ENCODE measurements at places on chromosomes 5 and 9.

DNA sequence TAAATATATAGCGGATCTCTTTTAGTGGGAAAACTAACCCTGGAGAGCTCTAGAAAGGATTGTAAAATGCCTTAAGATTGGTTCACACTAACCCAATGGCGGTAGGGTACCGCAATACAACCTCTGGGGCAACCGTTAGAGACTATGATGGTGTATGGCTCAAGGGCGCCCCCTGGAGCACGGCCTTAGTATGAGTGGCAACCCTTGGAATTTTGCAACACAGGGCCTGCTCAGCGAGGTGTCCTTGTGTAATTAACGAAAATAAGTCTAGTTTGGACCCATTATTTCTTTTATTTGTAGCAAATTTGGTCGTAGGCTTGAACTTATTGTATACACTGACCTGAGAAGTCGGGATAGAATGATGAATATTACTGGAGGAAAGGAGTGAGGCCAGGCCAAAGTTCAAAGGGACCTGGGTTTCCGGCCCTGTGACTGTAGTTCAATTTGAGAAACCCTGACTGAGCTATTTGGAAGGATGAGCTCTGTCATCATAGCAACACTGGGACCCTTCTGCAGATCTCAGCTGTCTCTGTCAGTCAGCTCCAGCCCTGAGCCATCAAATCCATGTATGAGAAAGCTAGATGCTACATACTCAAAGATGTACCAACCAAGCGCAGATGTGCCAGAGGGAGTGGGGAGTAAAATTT, 54.8 kb downstream of the CAMK4 start:
- peak; percentile 41 for DNase-seq

- no peak for DNase-seq
These were observed 572 bp downstream of the GNA14 start for GRCh38 chr9:77647267-77648233.

DNA sequence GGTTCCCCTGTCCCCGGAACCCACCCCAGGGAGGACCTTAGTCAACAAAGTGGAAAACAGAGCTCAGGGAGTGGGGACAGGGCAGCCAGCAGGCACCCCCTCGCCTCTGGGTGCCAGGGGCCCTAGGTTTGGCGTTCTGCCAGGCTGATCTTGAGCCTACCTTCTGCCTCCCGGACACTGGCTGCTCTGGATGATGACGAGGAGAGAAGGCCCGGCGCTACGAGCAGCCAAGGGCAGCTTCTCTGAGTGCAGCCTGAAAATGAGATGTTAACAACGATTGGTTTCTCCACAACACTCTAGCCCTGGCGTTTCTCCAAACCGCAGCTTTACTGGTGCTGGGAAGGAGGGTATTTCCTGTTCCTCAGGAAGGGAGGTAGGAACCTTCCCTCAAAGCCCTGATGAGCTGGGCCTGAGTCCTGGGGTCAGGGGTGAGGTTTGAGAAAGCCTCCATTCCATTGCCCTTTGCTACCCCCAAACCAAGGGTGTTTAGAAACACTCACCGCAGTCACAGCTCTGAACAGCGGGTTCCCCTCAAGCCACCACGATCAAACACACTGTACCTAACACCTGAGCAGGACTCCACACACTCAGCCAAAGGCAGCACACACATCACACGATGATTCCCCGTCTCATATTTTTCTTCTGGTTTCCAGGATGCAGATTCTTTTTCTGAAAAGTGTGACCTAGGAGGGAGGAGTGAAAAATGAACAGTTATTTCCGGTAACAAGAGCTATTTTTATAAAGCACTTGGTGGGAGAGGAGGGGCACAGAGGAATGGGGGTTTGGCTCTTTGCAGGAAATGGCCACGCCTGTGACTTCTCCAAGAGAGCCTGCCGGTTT, at the start of gene STING1:
TSS of gene STING1 (minus strand) at position 709 of the 840 bp plus-strand sequence. CDS start 1,054 bp downstream, outside the sequence.
- DNase-seq, result peak; percentile 35

- no peak for DNase-seq
These were observed 39.3 kb downstream of the SPARC start for GRCh38 chr5:151647320-151647861.

- no peak for DNase-seq
These were observed 372.3 kb downstream of the CDH18 start for GRCh38 chr5:19615661-19616060.

GRCh38 chr9:124676159-124676551, 95.0 kb downstream of the NR6A1 start:
- no peak for DNase-seq

GRCh38 chr5:87229780-87230179, 37.9 kb upstream of the RASA1 start:
- DNase-seq, result no peak

- no peak for DNase-seq
These were observed 63.2 kb downstream of the SYK start for GRCh38 chr9:90864779-90865178.

DNA sequence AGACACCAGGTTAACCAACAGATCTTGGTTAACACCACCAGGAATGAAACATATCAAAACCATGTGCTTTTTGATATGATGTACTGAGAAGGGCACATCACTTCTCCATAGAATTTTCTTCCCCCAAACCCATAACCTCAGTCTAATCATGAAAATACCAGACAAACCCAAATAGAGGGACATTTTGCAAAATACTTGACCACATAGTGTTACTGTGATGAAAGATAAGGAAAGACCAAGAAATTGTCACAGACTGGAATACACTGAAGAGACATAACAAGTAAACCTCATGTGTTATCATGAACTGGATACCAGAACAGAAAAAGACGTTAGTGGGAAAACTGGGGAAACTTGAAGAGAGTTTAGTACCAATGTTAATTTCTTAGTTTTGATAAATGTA, 74.9 kb upstream of the VCAN start:
- DNase-seq, result no peak

DNA sequence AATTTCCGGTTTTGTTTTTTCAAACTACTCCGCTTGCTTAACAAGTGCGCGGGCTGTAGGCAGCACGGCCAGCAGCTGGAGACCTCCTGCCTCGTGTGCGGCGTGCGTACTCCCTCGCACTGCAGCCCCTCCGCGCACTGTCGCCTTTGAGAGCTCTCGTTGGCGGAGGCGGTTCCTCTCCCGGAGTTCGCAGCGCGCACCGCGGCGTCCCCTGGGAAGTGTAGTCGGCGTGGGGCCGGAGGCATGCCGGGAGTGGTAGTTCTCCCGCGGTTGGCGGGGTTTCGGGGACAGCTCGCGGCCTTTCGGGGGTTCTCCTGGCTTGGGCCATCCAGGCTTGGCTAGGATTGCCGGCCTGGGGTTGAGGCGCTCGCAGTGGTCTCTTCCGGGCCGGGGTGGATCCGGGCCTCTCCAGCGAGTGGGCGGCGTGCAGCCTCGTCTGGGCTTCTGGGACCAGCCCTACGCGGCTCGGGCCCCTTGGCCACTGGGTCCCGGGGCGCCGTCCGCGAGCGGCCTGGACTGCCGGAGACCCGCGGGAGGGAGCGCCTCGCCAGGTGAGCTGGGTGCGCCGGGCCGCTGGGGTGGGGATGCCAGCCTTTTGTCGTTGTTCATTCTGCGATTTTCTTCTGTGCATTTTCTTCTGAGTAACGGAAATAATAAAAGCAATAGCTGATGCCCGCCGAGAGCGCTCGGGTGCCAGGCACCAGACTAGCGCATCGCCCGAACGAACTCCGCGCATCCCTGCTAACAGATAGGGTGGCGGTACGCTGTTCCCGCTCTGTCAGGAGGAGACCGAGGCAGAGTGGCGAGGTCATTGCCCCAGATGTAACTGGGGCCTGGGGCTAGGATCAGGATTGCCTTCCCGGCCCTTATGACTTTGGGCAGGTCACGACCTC, at the start of gene ZNF354C:
TSS of gene ZNF354C (plus strand) at position 258 of the 893 bp plus-strand sequence. CDS start 1,696 bp downstream, outside the sequence.
- DNase-seq, result no peak

- no peak for DNase-seq
These were observed 81.1 kb upstream of the ADAMTS19 start for GRCh38 chr5:129378961-129379360.

- no peak for DNase-seq
These were observed 479.1 kb downstream of the BNC2 start for GRCh38 chr9:16391369-16391768.

DNA sequence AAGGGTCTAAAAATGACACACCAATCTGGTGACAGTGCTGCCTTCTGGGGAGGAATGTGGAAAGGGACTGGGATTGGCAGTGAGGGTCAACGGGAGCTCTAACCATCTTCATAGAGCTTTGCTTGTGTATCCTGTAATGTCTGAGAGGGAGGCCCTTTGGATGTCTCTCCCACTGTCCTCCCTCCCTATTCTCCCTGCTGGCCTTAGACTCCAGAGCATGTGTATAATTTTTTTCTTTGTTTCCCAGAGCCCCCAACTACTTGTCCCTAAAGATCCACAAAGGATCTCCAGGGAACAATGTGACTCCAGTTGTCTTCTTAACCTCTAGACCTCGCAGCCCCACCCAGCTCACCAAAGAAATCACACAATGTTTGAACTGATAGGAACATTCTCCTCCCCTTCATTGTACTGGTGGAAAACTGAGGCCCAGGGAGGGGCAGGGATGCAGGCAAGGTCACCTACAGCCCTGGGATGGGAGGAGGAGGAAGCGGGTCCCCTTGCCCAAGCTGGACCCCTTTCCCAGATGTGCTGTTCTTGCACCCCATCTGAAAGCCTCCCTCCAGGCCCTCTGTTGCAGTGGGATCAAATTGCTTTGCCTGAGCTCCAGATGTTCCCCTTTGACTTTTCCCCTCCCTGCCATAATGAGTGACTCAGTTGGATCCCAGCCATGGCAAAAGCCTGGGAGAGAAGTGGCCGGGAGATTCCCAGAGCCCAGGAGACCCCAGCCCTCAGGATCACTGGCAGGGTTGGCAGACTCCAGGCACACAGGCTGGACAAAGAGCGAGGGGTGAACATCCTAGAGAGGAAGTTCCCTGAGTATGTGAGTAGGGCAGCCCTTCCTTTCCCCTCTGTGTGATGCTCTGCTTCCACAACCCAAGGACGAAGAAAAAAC, 21.8 kb downstream of the SPARC start:
- no peak for DNase-seq

GRCh38 chr5:101035425-101035824, 132.3 kb upstream of the ST8SIA4 start:
- no peak for DNase-seq

DNA sequence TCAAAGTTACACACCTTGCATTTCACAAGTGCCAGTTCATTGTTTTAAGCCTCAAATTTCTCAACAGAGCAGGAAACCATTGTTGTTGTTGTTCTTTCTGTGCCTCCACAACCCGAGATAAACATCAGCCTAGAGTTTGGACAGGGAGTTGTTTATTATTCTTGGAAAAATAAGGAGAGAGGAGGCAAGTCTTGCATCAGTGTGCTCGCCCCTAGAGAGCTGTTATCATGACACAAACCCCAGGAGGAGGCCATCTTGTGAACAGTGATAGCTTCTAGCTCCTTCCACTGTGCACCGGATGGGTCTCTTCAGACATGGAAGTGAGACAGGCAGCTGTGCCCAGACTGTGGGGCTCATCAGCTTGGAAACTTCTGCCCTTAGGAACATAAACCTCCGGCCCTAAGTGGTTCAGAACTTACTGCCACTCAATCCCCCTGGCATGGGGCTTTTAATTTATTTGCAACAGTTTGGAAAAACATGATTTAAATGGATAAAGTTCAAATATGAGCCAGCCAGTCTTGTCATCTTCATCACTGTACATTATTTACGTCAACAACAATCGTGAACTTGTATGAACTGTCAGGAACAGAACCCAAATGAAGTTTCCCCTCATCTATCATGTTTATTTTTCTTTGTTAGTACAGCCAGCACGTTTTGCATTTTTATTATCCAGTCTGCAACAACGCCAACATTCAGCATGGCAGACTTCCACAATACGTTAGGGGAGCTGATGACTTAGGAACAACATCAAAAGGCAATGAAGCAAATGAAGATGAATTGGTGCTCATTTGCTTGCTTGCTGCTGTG, 181.7 kb upstream of the S1PR3 start:
- no peak for DNase-seq

DNA sequence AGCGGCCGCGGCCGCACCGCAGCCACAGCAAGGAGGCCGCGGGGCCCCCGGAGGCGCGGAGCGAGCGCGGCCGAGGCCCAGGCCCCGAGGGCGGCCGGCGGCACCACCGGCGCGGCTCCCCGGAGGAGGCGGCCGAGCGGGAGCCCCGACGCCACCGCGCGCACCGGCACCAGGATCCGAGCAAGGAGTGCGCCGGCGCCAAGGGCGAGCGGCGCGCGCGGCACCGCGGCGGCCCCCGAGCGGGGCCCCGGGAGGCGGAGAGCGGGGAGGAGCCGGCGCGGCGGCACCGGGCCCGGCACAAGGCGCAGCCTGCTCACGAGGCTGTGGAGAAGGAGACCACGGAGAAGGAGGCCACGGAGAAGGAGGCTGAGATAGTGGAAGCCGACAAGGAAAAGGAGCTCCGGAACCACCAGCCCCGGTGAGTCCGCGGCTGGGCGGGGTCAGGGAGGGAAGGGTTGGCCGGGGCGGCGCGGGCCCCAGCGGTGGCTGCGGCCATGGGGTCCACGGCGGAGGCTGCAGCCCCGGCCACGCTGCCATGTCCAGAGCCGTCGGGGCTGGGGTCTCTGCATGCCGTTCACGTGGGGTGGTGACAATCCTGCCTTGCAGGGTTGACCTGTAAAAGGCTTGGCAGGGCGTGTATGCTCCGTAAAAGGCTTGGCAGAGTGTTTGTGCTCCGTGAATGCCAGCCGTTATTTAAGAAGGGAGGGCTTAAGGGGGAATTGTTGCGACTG, 146.0 kb downstream of the CACNA1B start:
- no peak for DNase-seq

- DNase-seq, result no peak
These were observed 45.0 kb upstream of the UBAC1 start for GRCh38 chr9:136006169-136006568.

GRCh38 chr9:91177661-91178280, 183.9 kb downstream of the AUH start:
- DNase-seq, result no peak

GRCh38 chr5:136080113-136080482, 51.3 kb downstream of the TGFBI start:
- DNase-seq, result no peak

GRCh38 chr9:116945817-116946216, 258.7 kb downstream of the TRIM32 start:
- no peak for DNase-seq

GRCh38 chr9:135220601-135221575, 133.4 kb downstream of the OLFM1 start:
- DNase-seq, result no peak

DNA sequence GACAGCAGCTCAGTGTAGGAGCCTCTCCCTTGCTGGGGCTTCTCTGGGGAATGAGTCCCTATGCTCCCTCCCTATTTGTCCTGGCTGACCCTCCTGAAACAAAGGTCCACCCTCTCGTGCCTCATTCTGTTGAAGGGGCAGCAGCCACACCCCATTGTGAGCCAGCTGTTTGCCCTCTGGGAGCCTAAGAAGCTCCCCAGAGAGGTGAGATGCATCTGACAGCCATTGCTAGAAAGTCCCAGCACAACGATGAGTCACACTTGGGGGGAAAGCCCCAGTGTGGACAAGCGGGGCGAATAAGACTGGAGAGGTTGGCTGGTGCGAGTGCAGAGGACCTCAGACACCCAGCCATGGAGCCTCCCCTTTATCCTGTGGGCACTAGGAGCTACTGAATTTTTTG, 101.4 kb downstream of the PPARGC1B start:
- no peak for DNase-seq

- DNase-seq, result no peak
These were observed 8.0 kb upstream of the UBAC1 start for GRCh38 chr9:135969064-135969683.

All from hematopoietic multipotent progenitor cell treated with erythropoietin and hydrocortisone succinate and interleukin-3 and kit ligand, for 15 days (in vitro differentiated cells).